ENCODE measurements at places on chromosomes 6 and 20. TPM values are rescaled to one million over a fixed set of nuclear protein-coding genes. Genes with fewer than 3 reads are reported as not detected.

MAN1A1 gene
- 0.03 TPM for total RNA-seq

ADGRG6 gene
- total RNA-seq: 38.2 TPM

EYA2 gene
- total RNA-seq: 2.2 TPM

EBF4 gene
- total RNA-seq: 2.3 TPM

HUS1B gene
- 0.38 TPM for total RNA-seq

SLC17A1 gene
- total RNA-seq: not detected

ATP6V1G2 gene
- total RNA-seq: 0.72 TPM

SYTL3 gene
- total RNA-seq: 1.3 TPM

IL17A gene
- total RNA-seq: not detected

MYLK4 gene
- total RNA-seq: 0.12 TPM

LHFPL5 gene
- total RNA-seq: not detected
